Umbilical cord (tissue), 2 donors: ENCODE measurements at places on chromosomes 1 and 21.

DNA sequence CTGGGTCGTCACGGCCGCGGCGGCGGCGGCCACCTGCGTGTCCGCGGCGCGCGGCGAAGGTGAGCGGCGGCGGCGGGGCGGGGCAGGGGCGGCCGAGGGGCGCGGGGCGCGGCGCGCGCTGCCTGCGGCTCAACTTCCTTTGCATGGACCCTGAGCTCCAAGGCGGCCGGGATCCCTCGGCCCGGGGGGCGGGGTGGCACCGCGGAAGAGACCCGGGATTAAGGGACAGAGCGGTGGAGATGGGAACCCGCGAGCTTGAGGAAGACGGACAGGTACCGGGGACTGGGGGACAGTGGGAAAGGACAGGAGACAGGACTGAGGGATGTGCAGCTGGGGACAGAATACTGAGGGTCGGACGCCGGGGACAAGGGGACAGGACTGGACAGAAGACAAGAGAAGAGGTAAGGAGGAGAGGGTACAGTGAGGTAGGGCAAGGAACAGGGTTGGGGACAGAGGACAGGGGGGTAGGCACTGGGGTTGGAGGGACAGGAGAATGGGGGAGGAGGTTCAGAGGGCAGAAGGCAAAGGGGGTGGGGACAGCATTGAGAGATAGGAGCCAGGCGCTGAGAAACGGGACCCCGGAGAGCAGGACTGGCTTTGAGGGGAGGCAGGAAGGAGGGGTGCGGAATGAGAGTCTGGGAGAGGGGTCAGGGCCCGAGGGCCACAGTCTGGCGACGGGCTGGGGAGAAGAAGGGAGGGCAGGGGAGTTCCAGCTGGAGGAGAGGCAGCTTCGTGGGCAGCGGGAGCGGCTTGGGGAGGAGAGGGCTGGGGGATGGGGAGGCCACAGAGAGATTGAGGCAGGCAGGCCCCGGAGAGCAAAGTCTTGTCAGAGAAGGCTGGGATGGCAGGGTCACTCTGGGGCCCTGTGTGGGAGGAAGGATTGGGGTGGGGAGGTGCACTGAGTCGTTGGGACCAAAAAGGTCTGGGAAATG lies 648 bp downstream of the EPHA8 start:
- no peak for DNase-seq

GRCh38 chr1:18893120-18893519 lies 9.2 kb downstream of the ALDH4A1 start:
- no peak for DNase-seq

DNA sequence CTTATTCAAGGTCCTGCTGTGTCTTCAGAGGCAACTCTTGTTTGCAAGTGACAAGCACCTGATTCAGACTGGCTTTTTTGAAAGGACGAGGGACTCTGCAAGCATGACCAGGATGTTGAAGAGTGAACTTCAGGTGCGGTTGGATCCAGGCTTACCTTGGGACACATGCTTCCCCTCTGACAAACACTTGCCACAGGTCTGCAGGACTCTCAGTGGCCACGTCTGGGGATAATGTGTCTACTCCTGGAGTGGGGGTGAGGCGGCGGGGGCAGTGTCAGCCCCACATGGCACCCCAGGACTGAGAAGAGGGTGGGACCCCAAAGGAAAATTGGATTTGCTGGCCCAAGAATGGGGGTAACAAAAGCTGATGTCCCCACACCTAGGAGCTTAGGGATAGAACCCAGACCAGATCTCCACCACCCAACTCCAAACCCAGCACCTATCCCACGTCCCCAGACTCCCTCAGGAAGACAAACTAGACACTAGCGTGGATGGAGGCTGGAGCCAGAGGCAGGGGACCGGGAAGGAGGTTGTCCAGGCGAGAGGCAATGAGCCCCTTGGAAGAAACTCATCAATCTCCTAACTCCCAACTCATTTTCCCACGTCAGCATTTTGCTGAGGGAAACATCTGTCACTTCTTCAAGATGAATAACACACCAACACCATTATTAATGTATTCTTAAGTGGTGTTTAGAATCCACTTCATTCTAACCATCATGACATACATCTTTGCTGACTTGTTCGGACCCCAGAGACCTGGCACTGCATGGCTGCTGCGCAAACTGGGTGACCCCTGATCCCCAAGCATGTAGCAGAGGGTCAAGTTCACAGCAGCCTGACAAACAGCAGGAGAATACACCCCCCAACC lies 32.0 kb upstream of the LAPTM5 start:
- no peak for DNase-seq

GRCh38 chr1:226074046-226074445 lies 11.5 kb downstream of the H3-3A start:
- DNase-seq: no peak

DNA sequence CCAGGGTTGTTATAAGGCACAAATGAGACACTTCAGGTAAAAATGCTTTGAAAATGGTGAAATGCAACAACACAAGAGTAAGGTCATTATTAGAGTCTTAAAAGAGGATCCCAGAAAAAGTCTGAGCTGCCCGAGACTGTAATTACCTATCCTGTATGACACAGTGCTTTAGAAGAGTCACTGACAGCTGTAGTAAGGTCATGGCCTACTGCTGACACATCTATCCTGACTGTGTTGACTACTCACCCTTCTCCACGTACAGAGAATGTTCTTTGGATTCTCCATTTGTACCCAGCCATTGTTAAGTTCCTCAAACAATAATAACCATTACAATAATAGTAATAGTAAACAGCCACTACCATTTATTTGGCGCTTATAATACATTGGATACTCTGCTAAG lies 104.4 kb downstream of the CACHD1 start:
- DNase-seq: no peak
